ENCODE measurements at places on chromosomes 3 and 15.

- peak; percentile 68 for DNase-seq
Measured at GRCh38 chr3:53744351-53744750, 101.9 kb downstream of the CHDH start.

DNA sequence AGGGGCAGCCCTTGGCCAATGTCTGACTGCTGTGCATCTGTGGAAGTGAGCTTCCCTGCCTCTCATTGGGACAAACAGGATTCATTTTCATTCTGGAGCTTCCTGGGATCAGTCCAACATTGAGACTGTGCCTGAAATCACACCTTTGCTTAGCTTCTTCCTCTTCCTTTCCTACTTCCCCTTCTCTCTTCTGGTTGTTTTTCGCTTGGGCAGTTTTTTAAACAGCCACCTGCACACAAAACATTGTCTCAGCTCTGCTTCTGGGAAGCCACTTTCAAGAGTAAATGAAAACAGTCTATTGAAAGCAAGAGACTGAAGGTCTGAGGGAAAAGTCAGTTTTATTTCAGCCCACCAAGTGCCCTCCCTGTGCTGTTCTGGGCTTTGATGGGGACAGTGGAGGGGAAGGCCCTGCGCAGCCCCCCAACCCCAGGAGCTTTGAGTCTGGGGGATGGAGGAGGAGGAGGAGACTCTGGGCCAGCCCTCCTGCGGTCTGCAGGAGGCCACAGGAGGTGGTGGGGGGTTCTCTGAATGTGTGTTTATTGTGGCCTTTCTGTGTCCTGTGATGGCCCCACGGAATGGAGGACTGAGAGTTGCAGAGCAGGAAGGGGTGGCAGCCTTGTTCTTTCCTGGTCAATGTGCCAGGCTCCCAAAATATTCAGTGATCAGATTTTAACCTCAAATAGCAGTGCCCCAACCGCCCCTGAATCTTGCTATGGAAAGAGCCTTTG, 7.8 kb upstream of the ISLR2 start:
- no peak for DNase-seq

GRCh38 chr15:55742498-55742926, 440 bp downstream of the PRTG start:
- DNase-seq, result no peak

- DNase-seq, result no peak
Measured at GRCh38 chr3:99171800-99172199, 270.3 kb upstream of the DCBLD2 start.

- no peak for DNase-seq
Measured at GRCh38 chr15:52436981-52437380, 91.7 kb downstream of the MYO5A start.

DNA sequence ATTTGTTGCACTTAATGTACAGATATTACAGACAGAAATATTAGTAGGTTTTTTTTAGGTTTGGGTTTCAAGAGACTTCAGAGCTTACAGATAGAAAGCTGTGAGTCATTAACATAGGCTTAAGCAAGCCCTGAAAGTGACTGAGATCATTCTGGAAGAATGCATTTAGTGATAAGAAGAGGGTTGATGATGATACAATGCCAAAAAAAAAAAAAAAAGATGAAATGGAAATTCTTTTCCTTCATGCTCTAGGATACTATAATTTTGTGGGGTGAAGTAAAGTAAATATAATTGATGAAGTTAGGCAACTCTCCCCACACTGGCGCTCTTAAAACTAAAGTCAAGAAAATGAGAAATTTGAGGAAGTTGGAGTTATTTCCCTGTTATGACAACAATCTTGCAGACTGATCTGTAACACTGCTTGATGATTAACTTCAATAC, 169.4 kb upstream of the ZNF385D start:
- DNase-seq, result no peak

GRCh38 chr3:195876297-195877064, 31.9 kb downstream of the TNK2 start:
- DNase-seq, result no peak

DNA sequence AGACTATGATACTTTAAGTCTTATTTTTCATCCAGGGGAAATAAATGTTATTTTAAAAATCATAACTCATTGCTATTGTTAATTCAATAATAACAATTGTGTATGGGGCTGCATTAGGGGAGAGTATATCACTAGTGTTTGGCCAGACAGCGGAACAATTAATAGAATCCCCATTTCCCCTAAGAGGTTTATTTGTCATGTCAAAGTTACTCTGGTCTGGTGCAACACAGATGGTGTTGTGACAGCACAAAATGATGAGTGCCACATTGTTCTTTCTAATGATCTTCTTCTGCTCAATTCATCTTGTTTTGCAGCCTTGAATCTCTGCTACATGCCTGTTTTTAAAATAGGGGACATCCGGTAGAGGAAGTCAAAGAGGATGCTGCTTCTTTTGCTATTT, 351.6 kb downstream of the NSUN3 start:
- no peak for DNase-seq

DNA sequence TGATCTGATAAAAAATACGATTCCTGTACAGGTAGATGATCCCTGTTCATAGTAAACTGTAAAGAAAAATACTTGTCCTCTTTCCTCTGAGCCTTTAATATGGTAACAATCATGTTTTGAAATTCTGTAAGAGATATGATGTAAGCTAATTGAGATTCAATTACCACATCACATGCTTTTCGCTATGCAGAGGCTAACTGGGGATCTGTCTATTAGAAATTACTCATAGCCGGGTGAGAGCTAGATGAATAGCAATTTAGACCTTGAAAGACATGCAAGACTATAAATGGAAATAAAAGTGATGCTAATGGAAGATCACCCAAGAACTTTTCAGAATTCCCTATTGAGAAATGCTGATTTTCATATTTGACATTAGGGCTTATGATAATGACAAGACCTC, 579.9 kb upstream of the ZNF717 start:
- no peak for DNase-seq

GRCh38 chr3:89314454-89315098, 207.2 kb downstream of the EPHA3 start:
- no peak for DNase-seq

DNA sequence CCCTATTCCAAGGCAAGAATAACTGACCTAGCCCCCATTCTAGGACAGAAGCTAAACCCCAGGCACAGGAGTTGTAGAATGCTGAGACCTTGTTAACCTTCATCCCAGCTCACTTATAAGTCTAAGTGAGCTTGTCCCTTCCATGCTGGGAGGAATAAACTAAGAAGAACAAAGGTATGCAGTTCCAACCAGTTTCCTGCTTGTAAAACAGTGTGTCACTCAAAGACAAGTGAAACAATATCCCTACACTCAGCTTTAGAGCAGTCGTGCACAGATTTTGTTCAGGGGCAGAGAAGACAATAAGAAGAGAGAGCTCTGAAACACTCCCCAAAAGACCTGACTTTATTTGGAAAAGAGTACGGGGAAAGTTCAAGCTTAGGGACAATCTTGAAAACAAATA, 292.1 kb downstream of the CGGBP1 start:
- no peak for DNase-seq

GRCh38 chr3:15359677-15360397, 27.5 kb upstream of the SH3BP5 start:
- no peak for DNase-seq

DNA sequence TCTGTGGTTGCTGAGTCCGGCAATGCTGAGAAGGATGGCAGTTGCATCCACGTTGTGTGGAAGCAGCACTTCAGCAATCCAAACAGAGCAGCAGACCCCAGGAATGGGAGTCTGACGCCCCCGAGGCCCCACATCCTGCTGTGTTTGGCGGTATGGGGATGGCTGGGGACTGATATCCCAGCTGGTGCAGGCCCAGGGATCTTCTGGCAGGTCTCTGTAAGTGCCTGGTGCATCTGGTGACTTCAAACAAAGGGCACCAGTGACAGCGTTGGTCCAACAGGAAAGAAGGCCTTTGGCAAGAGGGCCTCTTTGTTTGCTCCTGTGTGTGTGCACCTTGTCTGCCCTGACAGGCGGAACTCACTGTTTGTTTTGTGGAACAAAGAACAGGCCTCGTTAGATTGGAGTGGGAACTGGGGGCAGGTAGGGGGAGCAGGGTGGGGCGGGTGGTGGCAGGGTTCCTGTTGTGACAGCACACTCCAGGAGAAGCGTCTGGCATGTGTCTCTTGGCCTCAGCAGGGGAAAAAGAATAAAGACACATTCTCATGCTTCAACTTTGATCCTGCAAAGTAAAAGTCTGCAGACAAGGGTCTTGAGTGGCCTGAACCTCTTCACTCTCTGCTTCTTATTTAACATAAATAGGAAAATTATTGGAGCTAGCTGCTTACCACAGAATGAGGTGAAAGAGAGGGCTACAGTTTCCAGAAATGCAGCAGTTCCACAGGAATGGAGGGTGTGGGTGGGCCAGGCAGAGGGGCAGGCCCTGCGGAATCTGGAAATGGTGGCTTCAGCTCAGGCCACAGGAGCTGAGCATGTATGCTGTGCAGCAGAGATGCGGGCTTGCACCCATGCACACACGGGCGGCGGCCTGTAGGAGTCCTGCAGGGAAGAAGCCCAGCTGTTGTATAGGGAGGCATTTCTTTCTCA, 94.5 kb upstream of the MYZAP start:
- no peak for DNase-seq

- DNase-seq, result peak; percentile 53
Measured at GRCh38 chr3:182258538-182259177, 534.6 kb upstream of the ATP11B start.

GRCh38 chr15:59688423-59688781, 718 bp downstream of the BNIP2 start:
- DNase-seq, result no peak

DNA sequence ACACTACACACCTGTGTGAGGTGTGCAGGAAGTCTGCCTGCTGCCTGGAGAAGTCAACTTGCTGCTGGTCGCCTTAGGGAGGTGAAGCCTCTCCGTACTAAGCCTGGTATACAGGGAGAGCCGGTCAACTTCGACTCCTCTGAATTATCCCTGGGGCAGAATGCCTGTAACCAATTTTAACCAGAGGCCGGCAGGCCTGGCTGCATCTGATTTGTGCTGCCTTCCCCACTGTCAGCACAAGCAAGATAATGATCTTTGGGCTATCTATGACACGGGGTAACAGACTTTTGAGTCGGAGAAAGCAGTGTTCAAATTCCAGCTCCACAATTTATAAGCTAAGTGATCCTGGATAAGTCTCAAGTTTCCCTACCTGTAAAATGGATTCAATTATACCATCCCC, 42.3 kb downstream of the MAGEF1 start:
- DNase-seq, result no peak

DNA sequence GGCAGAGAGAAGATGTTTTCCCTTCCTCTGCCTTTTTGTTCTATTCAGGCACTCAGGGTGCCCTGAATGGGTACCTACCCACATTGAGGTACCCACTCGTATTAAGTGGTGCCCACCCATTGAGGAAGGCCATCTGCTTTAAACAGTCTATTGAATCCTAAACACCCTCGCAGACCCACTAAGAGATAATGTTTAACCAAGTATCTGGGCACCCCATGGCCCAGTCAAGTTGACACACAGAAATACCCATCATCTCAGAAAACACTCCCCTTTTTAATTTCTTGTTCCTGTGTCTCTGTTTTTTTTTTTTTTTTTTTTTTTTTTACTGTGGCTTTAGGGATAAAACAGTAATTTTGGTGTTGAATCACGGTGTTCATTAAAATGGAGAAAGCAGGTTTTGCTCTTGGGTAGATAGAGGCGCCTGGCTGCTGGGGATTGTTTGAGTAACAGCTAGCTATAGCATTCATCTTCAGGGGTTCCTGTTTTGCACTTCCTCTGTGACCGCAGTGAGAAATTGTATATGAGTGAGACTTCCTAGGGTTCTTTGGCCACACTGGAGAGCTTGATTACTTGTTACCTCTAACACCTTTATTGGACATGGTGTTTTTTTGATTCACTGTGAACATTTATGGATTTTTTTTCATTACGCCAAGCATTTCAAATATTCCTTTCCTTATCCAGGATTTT, 259.1 kb downstream of the PTPRG start:
- no peak for DNase-seq

GRCh38 chr15:47857776-47858167, 140.5 kb downstream of the SEMA6D start:
- DNase-seq, result no peak

- no peak for DNase-seq
Measured at GRCh38 chr3:159080821-159081220, 279.0 kb downstream of the MFSD1 start.

GRCh38 chr3:153706706-153707105, 414.5 kb upstream of the ARHGEF26 start:
- no peak for DNase-seq

- DNase-seq, result no peak
Measured at GRCh38 chr3:121918779-121919483, 24.7 kb downstream of the SLC15A2 start.

- no peak for DNase-seq
Measured at GRCh38 chr15:80526556-80527340, 122.6 kb downstream of the ARNT2 start.

DNA sequence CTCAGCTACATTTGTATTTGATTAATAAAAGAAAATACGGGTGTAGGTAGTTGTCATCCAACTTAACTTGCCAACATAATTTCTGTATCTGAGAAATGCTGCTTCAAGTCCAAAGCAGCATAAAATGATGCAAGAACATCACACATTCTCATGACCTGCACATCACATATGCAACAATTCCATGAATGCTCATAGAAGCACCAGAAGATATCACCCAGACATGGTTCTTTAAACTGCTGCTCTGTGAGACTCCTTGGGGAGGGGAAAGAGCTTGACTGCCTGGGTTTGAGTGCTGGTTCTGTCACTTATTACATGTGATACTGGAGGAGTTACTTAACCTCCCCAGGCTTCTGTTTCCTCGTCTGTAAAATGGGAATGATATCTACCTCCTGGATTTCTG, 39.4 kb downstream of the CHST14 start:
- no peak for DNase-seq

DNA sequence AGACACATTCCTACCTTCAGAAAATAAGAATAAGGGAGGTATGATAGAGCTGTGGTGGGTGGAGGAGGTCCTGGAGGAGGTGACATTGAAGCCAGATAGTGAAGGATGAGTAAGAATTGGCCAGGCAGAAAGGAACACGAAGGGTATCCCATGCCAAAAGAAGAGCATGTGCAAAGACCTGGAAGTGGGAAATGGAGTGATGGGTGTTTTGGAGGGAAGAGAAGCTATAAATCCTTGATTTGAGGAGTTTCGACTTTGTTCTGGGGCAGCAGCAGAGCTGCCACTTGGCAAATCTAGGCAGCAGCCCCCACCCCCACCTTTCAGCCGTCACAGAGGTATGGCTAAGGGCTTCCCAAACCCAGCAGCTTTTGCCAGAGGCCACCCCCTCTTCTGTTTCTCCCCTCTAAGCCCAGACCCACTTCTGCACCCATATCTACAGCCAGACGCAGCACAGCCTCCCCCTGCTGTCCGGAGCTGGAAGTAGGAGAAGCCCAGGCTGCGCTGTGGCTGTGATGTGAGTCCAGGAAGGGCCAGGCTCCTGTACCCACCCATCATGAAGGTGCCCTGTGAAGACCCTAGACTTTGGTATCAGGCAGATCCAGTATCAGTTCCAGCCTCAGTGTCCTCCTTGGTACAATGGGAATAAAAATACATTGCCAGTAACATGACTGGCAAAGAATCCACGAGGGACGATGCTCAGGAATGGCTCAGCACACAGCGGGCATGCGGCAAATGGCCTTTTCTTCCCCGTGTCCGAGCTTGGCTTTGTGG, 188.7 kb upstream of the LINGO1 start:
- DNase-seq, result no peak

Measured in NCI-H2107 (cell line).